ENCODE measurements at places on chromosomes 6 and 20. TPM values are rescaled to one million over a fixed set of nuclear protein-coding genes. Genes with fewer than 3 reads are reported as not detected.

SUMO4 gene
- total RNA-seq = 3.9 TPM

C4A gene
- total RNA-seq = 3.4 TPM

DNA sequence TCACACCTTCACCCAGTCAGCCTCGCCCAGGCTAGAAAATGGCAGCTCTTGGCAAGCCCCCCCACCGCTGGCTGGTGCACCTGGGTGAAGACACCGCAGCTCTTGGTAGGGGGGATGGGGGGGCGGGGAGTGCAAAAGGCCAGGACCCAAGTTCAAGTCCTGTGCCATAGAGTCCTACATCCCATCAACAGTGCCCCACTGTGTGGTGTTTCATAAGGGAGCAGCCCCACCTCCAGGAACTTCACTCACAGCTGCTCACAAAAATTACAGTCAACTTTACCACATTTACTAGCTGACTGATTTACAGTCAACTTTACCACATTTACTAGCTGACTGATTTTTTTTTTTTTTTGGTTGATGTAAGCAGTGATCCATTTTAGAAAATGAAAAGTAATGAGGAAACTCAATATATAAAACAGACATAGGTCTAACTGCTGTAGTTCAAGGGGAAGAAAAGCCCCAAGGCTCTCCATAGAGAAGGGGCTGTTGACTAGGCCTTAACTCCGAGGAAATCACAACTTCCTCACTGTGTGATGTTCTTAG, 208.9 kb upstream of the SNX9 start:
- H3K27me3 ChIP-seq = no peaks in the 10 kb centered on the region
- no peak for DNase-seq
- no peaks in the 10 kb centered on the region for H3K36me3 ChIP-seq
- no peak overlapping the region for H3K27ac ChIP-seq

DLL1 gene
- 0.79 TPM for total RNA-seq

- DNase-seq = peak; percentile 28
- no peak overlapping the region for H3K27ac ChIP-seq
Observed at GRCh38 chr6:8131265-8131897, 29.0 kb upstream of the EEF1E1 start.
